ENCODE measurements at places on chromosomes 12 and 14.

GRCh38 chr12:29051221-29051620, 97.9 kb upstream of the FAR2 start:
- no peak for DNase-seq

- no peak for DNase-seq
Measured at GRCh38 chr14:68938271-68939150, 40.6 kb downstream of the ACTN1 start.

DNA sequence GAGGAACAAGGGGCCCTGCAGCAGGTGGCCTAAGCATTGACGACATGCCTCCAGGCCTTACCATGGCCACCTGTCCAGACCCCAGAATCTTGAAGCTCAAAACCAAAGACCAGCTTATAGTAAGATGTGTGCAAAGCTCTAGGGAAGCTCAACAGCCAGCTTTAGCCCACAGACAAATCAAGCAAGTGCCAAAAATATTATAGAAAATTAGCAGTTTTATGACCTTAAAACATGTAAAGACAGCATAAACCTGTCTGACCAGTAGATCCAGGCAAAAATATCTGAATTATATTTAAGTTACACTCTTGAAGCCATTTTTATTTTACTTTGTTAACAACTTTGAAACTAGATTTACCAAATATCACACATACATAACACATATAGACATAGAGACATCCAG, 90.6 kb downstream of the TXNDC16 start:
- DNase-seq, result no peak

DNA sequence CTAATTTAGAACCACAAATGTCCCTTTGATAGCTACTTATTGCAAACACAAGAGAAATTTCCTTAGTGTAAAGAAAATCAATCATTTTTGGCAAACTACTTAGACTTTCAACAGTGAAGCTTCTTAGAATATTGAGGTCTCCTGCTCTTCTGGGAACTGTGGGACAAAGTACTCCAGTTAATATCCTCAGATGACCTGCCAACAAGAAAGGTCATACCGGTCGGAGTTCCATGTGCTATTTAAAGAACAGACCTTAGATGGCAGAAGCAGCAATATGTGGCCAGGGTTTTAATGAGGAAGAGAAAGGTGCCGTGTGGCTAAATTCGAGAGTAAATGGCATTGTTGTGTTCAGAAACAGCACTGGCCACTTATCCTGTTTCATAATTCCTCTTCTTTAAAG, 114.7 kb upstream of the AMIGO2 start:
- DNase-seq, result no peak

- no peak for DNase-seq
Measured at GRCh38 chr12:115790526-115790925, 487.0 kb downstream of the MED13L start.

DNA sequence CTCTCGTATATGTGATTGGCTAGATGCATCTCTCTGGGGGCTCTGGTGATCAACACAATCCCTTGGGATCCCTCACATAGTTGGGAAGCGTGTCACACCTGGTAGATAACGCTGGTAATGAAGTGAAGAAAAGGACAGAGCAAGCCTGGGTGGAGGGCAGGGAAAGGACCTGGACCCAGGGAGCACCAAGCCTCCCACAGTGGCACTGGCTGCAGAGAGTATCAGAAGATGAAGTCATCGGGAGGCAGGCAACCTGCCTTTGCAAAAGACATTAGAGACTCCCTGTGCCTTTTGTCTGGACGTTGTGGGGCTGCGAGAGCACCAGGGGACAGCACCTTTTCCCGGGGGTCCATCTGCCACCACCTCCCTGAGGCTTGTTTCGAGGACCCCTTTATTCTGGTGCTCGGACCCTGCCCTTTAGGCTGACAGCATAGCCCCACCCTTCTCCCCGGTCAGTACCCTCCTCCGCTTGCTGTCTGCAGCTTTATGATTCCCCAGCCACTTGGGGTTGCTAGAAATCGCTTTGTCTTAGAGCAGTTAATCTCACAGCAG, 116.4 kb downstream of the EML1 start:
- DNase-seq, result no peak

DNA sequence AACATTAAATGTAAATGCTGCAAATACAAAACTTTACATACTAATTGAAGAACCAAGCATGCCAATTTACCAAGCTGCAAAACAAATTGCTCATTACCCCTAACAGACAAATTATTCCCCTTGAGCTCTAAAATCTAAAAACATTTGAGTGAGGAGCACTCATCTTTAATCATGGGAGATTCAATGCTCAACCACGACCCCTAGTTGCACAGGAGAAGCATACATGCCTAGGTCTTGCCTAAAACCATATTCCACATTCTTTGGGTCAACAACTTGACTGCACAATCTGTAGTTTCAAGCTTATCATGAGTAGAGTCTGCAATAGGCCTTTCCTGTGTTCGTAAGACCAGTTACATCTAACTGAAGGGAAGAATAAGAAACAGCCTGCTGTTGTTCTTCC, 69.7 kb downstream of the MGAT4C start:
- no peak for DNase-seq

DNA sequence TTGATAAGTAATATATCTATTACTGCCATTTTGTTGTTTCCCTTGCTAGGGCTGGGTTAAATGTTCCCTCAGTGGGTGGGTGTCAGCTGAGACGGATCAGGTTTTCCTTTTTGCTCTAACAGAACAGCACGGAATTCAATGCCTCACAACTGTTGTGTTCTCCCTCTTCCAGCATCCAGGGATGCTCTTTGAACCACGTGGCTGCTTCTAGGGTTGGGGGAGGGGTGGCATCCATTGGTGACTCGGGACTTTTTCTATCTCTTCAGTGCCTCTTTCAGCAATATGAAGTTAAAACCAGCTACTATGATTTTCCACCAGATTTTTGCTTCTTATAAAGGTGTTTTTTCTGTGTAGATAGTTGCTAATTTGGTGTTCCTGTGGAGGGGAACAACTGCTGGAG, 884.9 kb upstream of the FOXG1 start:
- DNase-seq, result no peak

GRCh38 chr14:88631091-88631490, 68.3 kb downstream of the ZC3H14 start:
- DNase-seq, result no peak

- no peak for DNase-seq
Measured at GRCh38 chr14:94489336-94489735, 13.3 kb upstream of the SERPINA9 start.

- no peak for DNase-seq
Measured at GRCh38 chr14:74062809-74063150, 21.5 kb downstream of the ALDH6A1 start.

- DNase-seq, result no peak
Measured at GRCh38 chr12:9607716-9608115, at the start of gene KLRB1. KLRB1 (minus strand) TSS chr12:9607916; CDS start chr12:9607839, 77 bp downstream.

- DNase-seq, result no peak
Measured at GRCh38 chr14:49688701-49689030, 652 bp upstream of the POLE2 start.

DNA sequence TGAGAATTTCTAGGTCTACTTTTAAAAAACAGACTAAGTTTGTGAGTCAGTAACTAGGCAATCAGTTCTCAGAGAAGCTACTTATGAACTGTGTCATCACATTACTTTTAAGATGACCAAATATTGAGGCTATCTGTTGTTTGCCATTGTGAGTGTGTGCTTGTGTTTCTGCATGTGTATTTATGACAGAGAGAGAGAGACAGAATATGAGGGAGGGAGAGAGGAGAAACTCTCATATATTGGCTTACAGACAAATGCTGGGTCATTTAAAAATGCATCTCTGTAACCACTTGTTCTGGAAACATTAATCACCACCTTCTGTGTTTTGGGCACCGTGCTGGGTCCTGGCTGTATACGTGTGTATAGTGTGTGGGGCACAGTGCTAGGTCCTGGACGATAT, 161.5 kb upstream of the FRMD6 start:
- DNase-seq, result no peak

GRCh38 chr12:87923361-87923760, 105.8 kb downstream of the C12orf50 start:
- no peak for DNase-seq

DNA sequence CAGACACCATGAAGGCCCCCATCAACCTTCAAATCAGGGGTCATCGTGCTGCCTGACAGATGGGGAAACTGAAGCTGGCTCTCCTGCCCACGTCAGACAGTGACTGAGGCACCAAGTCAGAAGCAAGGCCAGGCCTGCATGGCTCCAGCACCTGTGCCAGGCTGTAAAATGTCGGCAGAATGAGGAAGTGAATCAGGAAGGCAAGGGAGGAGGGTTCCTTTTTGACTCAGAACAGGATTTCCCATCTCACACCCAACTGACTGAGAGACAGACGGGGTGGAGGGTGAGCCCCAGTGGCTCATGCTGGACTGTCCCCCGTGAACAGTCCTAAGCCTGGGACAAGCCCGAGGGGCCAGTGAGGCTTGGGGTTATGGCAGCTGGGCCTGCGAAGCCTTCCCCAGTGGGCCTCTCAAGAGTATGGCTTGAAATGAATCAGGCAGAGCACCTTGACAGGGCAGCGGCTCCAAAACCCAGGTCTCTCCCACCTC, 20.9 kb downstream of the SYNE3 start:
- peak; percentile 81 for DNase-seq

DNA sequence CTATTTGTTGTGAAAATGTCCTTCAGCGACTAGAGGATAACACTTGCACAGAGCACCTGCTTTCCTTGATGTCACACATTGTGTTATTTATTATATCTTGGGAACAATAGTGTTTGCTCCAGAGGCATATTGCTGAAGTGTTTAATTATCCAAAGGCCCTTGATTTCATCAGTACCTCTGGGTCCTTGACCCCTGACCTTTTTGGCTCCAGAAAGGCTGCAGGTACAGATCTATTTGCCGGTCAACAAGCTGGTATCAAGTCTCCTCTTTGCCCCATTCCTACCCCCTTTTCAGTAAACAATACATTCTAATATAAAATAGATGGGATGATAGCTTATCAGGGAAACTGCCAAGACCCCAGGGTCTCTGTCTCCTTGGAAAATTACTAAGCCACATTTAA, 206.8 kb downstream of the DACT1 start:
- DNase-seq, result no peak

DNA sequence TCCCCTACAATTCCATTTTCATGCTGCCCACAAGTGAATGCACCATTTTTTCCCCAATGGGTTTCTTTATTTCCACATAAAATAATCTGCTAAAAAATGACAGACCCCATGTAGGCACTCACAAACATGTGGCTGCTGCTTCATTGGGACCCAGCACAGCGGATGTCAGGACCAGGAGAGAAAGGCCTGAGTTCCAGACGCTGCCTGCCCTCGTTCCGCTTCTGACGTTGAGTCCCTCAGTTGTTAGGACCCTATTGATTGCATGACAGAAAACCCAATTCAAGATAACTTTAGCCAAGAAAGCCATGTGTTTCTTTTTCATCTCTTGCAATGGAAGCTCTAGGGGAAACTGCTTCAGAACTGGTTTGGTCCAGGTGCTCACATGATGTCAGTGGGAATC, 34.6 kb downstream of the ADGRD1 start:
- no peak for DNase-seq

- DNase-seq, result no peak
Measured at GRCh38 chr14:75941030-75941429, 40.8 kb downstream of the TGFB3 start.

DNA sequence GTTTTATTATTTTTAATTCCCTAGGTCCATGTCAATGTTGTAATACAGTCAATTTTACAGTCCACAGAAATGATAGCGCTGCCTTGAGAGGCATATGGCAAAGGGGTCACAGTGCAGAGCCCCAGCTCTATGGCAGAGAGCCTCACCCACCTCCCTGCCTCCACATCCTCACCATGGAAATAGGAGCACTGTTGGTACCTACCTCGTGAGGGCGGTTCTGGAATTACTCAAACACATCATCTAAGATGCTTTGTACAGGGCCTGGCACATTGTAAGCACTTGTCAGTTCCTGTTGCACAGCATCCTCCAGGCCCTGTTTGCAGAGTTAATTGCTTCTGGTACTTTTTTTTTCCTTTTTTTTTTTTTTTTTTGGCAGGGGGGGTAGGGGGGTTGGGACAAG, 4.1 kb upstream of the AKAP5 start:
- DNase-seq, result no peak

GRCh38 chr12:70661466-70662161, 24.4 kb upstream of the PTPRB start:
- no peak for DNase-seq

- no peak for DNase-seq
Measured at GRCh38 chr12:22409377-22410164, 75.1 kb upstream of the ST8SIA1 start.

- peak; percentile 91 for DNase-seq
Measured at GRCh38 chr14:35352274-35353233, 52.0 kb downstream of the NFKBIA start.

GRCh38 chr12:94272280-94272679, 123.9 kb downstream of the PLXNC1 start:
- DNase-seq, result no peak

GRCh38 chr14:23008831-23009230, 1.1 kb downstream of the C14orf93 start:
- peak; percentile 27 for DNase-seq

- no peak for DNase-seq
Measured at GRCh38 chr14:106850913-106851825, 1324.8 kb downstream of the TMEM121 start.

- no peak for DNase-seq
Measured at GRCh38 chr12:109689426-109689825, 24.2 kb upstream of the FAM222A start.

DNA sequence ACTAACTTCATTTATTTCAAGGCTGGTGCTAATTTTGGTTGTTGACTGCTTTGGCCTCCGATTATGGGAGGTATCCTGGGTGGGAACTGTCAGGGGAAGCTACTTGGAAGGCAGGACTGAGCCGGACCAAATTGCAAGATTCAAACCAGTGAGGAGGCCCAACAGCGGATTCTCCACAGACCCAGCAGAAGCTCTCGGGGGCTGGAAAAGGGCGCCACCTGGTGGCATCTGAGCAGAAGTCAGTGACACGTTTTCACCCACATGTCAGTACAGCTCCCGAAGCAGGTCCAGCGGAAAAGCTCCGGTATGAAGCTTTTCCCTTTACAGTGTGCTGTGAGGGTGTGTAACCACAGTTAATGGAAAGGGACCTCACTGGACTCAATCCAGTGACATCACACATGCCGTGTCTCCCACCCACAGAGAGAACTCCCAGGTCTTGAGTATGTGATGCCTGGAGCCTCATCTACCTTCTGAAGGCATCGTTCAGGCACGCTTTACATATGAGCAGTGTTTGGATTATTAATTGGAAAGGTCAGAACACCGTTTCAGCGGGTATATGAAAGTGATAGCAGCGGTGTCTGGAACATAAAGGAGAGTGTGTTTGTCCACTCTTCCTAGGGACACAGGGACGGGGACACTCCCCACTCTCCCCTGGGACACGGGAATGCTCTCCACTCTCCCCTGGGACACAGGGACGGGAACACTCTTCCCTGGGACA, 3.6 kb upstream of the P2RX2 start:
- peak; percentile 84 for DNase-seq

DNA sequence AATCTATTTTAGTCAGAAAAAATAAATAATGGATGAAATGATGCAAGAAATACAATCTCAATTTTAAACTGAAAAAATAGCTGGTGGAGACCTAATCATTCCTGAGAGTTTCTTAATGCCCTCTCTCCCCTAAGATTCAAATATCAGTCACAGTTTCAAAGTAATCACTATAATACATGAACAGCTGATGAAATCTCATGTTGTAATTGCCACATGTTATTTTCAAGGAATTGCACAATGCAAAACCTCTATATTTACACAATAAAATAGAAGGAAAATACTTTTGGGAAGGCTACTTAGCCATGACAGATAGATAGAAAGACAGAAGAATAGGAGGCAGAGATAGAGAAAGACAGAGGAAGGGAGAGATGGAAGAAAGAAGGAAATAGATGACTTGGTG, 18.2 kb downstream of the IFNG-AS1 start:
- DNase-seq, result no peak

- DNase-seq, result no peak
Measured at GRCh38 chr12:93087840-93088610, 158.9 kb upstream of the EEA1 start.

GRCh38 chr14:76473481-76474263, 97.7 kb downstream of the ESRRB start:
- no peak for DNase-seq
